Frontal cortex (tissue), 4 donors: ENCODE measurements at places on chromosomes 11 and 22.

GRCh38 chr11:34585304-34585734, 35.6 kb upstream of the EHF start:
- DNase-seq: no peak

- DNase-seq: peak; percentile 81
These were observed at the start of gene SSH3 for GRCh38 chr11:67303132-67303834. TSS of gene SSH3 (plus strand) at chr11:67303530. CDS start at chr11:67303626, 96 bp downstream.

DNA sequence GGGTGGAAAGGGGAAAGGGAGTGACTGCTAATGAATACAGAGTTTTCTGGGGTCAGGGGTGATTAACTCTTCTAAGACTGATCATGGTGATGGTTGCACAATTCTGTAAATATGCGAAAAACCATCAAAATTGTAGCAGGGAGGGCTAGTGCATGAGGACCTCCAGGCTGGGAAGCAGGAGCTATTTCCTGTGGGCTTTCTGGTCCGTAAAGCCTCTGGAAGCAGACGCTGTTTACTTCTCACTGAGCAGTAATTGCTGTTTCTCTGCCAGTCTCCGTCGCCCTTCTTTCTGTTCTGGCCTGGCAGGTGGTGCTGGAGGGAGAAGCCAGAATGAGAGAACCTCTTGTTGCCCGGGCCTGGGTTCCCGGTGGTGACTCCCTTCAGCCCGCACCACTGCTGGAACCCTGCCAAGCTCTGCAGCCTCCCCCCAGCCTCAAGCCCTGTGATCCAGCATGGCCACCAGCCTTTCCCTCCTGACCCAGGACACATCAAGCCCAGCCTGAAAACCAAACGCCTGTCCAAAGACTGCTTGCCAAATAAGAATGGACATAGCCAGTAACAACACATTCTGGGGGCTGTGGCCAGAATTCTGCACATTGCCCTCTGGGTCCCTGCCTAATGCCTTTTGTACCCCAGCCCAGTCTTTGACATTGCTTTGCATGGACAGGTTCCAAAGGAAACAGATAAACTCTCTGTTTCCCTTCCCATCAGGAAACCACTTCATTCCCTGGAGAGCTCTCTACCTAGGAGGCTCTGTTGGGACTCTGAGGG, 201.0 kb upstream of the NAV2 start:
- DNase-seq: peak; percentile 26

DNA sequence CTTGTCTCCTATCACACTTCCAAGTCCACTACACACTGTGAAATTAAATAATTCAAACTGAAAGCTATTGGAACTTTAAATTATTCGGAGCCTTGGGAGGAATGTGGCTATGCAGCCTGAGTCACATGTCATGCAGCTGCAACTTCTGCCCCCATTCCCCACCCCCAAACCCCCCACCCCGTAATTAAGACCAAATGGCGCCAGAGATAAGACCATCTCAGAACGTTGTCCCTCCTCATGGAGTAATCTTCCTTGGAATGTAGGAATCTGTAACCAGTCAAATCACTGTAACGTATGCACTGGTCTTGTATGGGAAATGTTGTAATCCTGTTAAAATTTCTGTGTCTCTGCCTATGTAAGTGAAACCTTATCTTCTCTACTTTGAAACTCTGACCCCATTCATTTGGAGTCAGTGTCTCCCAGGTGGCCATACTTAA, 37.0 kb downstream of the GAB2 start:
- DNase-seq: no peak

DNA sequence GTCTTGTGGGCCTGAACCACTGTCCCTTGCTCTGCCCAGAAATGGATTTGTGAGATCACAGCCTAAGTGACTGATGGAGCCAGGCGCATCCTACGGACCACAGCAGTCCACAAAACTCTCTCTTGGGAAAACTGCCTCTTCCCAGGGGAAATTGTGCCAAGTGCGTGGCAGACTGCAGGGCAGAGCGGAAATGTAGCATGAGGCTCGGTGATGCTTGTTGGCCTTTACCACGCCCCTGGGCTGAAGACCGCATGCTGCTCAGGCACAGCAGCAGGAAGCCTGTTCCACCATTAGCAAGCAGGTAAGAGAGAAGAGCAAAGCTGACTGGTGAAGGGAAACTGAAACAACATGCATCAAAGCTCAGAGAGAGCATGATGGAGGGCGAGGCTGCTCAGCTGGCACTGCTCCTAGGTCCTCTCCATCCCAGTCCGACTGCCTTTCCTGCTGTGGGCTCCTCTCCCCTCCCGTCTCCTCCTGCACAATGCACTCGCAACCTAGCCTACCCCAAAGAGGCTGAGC, 26.5 kb upstream of the SCARF2 start:
- no peak for DNase-seq

DNA sequence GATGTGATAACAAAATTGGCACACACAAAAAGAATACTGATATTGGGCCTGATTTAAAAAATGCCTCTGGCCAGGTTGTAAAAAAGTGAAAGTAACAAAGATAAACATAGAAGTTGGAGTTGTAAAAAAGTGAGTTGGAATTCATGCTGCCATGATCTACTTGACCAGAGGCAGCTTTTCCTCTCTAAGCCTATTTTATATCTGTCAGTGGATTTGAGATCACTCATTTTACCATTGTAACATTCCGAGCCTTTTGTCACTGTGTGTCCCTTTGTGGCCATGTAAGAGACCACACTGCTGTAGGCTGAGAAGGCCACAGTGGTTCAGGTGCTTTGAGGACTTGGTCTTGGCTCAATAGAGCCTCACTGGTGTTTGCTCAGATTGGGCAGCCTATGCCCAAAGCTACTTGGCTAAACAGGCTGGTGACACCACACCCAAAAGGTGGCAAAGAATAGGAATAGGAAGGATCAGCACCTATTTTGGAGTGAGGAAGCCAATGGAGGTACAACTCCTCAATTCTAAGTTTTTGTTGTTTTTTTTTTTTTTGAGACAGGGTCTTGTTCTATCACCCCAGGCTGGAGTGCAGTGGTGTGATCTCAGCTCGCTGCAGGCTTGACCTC, 7.1 kb downstream of the FEN1 start:
- DNase-seq: no peak

- DNase-seq: no peak
These were observed 38.4 kb downstream of the CD44 start for GRCh38 chr11:35177370-35177769.

- no peak for DNase-seq
These were observed 93.0 kb downstream of the ME3 start for GRCh38 chr11:86579406-86579731.
